ENCODE measurements at places on chromosomes 16 and 17.

GRCh38 chr17:45940293-45940692 is 45.9 kb downstream of the MAPT start:
- DNase-seq: no peak

GRCh38 chr17:7835814-7836595 is 2.0 kb downstream of the KDM6B start:
- DNase-seq: no peak

DNA sequence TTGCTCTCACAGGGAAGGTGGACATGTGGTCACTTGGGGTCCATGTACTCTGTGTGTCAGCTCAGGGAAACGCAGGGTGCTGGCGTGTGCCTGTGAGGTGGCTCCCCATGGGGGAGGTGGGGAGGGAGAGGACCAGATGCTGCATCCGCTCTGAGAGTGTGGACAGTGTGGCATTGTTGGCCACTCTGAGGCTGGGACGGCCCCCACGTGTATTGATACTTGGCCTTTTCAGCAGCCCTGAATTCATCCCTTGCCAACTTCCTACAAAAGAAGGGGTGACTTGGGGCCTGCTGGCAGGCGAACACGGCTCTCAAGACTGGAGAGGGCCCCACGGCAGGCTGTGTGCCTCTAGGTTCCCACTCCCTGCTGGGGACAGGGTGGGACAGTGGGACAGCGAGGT is 120.1 kb downstream of the RAB11FIP4 start:
- no peak for DNase-seq

GRCh38 chr17:80092959-80093358 is 8.4 kb upstream of the GAA start:
- DNase-seq: no peak

DNA sequence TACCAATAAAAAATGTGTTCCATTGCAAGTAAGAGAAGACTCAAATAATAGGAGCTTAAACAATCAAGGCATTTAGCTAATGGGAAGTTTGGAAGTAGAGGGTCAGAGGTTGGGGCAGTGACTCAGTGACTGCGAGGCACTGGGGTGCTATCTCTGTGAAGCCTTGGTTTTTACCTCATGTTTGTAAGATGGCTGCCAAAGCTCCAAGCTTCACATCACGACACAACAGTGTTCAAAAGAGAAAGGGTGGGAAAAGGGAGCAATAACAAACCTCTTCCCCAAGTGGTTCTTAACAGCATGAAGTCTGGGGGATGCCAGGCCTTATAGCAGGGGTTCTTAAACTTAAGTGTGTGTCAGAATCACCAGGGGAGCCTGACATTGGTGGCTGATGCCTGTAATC is 26.6 kb upstream of the GPRC5B start:
- DNase-seq: no peak

GRCh38 chr17:79779084-79779529 is 1.2 kb downstream of the CBX2 start:
- DNase-seq: no peak

DNA sequence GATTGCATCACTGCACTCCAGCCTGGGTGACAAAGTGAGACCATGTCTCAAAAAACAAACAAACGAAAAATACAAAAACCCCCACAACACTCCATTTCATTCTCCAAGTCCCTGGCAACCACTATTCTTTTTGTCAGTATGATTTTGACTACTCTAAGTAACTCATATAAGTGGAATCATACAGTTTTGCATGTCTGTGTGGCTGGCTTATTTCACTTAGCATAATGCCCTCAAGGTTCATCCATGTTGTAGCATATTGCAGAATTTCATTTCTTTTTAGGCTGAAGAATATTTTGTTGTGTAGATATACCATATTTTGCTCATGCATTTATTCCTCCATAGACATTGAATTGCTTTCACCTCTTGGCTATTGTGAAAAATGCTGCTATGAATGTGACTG is 81.7 kb upstream of the GAS7 start:
- no peak for DNase-seq

DNA sequence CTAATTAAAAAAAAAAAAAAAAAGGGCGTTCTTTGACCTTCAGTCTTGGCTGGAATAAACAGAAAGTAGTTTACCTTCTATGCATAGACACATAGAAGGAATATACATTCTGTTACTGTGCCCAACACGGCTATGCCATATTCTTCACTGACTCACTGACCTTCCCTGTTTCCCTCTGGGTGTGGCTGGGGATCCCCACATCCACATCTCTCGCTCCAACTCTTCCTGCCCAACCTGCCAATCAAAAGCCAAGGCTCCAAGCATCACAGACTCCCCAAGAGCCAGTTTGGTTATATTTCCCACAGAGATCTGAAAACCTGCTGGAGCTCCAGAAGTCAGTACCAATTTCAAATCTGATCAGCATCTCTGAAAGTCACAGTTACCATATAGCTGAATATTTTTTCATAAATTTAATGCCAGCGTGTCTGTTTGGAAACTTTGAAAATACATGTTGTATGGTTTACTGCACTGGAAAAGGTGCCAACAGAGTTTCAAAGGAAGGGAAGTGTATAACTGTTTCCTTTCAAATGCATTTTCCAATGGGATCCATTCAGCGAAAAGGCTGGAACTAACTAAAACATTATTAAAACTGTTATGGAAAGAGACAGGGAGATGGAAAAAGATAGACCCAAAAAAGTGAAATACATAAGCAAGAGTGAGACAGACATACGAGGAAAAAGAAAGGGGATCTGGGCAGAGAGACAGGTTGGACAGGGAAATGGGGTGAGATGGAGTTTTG is 91.8 kb downstream of the SMG6 start:
- no peak for DNase-seq

DNA sequence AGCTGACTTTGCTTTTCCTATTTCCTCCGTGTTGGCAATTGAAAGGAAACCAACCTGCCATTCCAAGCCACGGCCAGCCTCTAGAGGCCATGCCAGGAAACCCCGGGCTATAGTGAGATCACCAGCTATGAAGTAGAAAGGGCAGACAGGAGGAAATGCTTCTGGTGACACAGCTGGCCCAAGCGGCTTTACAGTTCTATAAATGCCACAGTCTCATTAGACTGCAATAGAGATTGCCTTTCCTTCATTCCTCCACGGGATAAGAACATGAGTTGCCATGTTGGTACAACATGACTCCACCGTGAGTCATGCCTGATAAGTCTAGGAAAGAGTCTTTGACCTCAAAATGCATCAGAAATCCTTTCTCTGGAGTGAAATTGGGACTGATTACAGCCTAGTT is 384.9 kb downstream of the GRIN2A start:
- DNase-seq: no peak

DNA sequence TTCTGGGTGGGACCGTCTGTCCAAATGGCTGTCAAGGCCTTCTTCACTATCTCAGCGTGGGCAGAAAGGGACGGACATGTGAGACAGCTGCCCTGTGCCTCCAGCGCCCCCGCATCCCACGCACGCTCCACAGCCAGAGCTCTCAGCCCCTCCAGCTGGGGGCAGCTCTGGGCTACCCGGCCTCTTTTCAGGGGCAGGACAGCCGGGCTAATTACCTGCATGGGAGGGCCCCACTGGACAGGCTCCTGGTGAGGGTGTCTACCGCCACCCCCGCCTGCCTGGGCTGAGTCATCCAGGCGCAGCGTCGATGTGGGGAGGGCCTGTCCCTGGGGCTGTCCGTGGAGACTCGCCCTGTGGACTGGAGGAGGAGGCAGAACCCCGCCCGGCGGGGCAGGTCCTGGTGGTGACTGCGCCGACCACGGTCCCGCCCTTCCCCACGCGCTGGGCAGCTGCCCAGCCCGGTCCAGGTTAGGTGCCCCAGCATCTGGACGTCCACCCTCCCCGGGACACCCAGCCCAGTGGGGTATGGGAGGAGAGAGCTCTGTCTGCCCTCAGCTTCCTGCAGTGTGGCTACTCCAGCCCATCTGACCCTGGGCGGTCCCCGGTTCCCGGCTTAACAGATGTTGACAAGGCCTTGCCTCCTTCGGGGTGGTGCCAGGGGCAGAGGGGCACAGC is 5.9 kb upstream of the METRNL start:
- DNase-seq: no peak

DNA sequence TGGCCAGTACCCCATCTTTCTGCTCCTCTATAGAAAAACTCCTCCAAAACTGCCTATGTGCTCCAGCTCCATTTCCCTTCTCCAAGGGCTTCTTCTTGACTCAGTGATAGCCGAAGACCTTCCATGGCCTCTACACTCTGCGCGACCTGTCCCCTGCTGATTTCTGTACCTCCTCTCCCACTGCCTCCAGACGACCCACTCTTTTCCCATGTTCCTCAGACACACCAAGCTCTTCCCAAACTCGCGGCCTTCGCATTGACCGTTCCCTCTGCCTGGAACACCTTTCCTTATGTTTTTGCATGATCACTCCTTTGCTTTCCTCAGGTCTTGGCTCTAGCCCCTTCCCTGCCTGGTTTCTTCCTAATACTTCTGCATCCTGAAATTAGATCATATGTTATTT is 255.6 kb upstream of the SDK2 start:
- no peak for DNase-seq

DNA sequence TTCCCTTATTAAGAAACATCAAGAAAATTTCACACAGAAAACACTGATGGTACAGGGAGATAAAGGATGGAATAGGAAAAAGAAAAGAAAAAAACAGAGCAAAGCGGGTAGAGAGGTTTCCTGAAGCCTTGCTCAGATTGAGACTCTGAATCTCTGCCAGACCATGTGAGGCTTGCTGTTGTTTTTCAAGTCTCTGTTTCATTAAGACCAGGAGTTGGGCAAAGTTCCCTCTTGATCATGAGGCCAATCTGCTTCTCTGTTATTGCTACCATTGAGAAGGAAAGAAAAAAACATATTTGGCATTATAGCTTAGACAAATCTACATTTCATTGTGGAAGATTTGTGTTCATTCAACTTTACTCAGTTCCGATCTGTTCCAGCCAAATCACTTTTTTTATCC is 201.6 kb upstream of the SOX9 start:
- DNase-seq: no peak

DNA sequence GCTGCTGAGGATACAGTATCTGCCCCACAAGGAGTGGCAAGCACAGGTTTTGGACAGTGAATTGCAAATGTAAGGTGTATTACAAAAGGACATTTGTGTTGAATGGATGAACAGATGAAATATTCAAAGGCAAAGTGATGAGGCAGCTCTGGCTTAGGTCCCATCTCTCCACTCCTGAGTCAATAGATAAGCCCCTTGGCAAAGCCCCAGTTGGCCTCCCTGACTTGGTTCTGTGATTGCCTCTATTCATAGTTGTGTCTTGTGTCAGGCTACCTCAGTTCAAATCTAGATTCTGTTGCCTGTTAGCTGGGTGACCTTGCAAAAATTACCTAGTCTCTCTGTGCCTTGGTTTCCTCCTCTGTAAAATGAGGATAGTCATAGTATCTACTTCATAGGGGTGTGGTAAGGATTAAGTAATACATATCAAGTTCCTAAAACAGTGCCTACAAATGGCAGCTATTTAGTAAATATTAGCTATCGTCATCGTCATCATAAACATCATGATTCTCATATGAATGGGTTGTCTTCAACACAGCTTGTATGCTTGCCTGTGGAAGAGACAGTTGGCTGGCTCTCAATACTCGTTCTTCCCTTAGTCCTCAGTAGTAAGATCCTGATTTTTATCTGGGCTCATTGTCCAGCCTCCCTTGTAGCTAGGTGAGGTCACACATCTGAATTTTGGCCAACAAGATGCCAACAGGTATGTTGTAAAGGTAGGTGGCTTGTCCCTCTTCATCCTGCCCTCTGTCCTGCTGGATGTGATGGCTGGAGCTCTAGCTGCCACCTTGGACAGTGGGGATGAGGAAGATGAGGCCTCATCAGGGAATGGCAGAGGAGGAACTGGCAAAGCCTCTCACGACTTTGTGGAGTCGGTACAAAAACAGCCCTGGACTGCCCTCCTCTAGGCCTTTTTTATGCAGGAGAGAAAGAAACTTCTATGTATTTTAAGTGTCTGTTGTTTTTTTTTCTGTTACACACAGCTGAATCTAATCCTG is 2.1 kb upstream of the MFAP4 start:
- no peak for DNase-seq

DNA sequence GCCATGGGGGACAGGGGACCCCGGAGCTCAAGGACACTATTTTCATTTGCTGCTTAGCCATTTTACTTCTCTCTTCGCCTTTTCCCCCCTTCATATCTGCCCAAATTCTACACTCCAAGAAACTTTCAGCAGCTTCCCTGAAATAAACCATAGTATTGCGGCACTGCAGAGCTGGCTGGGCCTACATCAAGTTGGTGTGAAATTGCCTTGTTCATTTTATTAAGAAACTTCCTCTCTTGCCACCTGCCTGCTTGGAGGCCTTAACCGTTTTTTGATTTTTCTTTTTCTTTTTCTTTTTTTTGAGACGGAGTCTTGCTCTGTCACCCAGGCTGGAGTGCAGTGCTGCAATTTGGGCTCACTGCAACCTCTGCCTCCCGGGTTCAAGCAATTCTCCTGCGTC is 7.4 kb upstream of the CPNE2 start:
- DNase-seq: no peak

- DNase-seq: no peak
These were observed 3.0 kb downstream of the PARN start for GRCh38 chr16:14627078-14627477.

DNA sequence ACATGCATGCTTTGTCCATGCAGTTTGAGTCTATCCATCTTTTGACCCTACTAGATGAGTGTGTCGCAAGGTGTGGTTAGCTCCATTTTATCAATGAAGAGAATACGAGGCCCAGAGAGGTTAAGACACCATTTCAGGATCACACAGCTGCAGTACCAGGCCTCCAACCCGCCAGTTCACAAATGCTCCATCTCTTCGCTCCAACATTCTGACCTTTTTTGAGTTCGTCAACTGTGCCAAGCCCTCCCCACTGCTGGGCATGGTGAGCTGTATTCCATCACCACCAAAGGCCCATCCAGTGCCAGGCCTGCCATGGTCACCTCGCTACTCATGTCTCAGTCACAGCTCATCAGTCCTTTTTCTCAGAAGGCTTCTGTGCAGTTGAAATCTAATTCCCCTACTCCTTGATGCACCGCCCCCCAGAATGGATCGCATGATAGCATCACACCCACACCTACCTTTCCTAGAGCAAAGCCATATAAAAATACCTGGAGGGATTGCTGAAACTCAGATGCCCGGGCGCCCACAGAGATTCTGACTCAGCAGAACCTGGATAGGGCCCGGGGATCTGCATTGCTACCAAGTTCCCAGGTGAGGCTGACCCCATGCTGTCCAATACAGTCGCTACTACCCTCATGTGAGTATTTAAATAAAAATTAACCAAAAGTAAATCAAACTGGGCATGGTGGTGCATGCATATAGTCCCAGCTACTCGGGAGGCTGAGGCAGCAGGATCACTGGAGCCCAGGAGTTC is 38.0 kb downstream of the ZNF423 start:
- no peak for DNase-seq

DNA sequence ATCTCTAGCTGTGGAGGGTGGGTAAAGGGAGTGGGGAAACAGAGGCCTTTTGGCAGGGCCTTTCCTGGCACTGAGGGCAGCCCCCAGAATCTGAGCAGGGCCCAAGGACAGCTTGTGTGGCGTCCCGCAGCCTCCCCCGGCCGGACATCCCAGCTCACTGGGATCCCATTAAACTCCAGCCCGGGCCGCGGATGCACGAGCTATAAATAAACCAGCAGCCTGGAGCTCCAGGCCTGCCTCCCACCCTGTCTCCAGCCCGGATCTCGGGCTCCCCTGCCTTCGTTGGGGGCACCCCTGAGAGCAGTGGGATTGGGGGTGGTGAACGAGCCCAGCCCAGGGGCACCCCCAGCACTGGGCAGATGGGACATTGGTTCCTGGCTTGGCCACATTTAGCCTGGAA is 13.8 kb upstream of the AATK start:
- DNase-seq: no peak

GRCh38 chr16:31118223-31119155 is 1.0 kb downstream of the KAT8 start:
- DNase-seq: no peak

Measured in stimulated activated CD8-positive, alpha-beta memory T cell treated with anti-CD3 and anti-CD28 coated beads, Interleukin-4, amount 100 ng/mL, for 4 hours (primary cell).